ENCODE measurements at places on chromosomes 6 and 20.

- no peak for DNase-seq
These were observed 178.3 kb downstream of the TMEM242 start for GRCh38 chr6:157144859-157145568.

- no peak for DNase-seq
These were observed 128.5 kb downstream of the VEGFA start for GRCh38 chr6:43898358-43899131.

GRCh38 chr6:87789198-87789899 is 87.3 kb upstream of the AKIRIN2 start:
- no peak for DNase-seq

DNA sequence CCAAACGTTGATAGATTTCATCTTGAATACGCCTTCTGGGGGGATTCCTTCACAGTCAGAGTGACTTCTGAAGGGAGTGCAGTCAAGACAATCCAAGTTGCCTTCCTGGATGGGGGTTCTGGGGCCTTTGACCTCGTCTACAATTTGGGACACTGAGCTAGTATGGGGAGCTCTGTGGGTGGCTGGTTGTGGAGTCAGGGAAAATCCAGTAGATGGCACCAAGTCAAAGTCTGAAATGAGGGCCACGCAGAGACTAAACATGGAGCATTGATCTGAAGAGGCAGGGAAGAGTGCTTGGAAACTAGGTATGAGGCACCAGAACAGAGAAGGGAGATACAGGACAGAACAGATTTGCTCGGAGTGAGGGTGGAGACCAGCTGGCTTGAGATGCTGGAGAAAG is 43.6 kb upstream of the CCN6 start:
- DNase-seq = no peak

DNA sequence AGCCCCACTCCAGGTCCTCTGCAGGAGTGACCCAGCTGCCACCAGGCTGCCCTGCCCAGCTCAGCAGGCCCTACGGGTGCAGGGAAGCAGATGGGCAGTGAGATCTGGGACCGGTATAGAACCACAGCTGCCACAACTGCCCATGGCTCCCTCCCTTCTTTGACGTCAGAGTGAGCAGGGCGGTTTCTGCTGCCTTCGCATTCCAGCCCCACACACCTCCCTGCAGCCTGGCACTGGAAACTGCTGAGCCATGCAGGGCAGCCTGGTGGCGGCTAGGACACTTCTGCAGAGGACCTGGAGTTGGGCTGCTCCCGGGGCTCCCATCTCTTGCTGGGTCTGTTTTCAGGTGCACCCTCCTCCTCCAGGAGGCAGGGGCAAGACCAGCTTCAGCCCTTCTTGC is 101.6 kb upstream of the CD93 start:
- no peak for DNase-seq

GRCh38 chr6:53701333-53702218 is 36.0 kb upstream of the KLHL31 start:
- no peak for DNase-seq

- DNase-seq = no peak
These were observed 306.9 kb upstream of the SGK1 start for GRCh38 chr6:134624781-134625180.

GRCh38 chr20:40683221-40683893 is 5.7 kb downstream of the MAFB start:
- no peak for DNase-seq

GRCh38 chr6:150142097-150142669 is 661 bp upstream of the PPP1R14C start:
- no peak for DNase-seq

GRCh38 chr6:18467741-18468502 is 80.8 kb downstream of the RNF144B start:
- no peak for DNase-seq

- DNase-seq = no peak
These were observed 46.8 kb downstream of the MAP7 start for GRCh38 chr6:136503303-136504029.

- DNase-seq = peak; percentile 36
These were observed 29.2 kb upstream of the EXOC2 start for GRCh38 chr6:722077-722524.

DNA sequence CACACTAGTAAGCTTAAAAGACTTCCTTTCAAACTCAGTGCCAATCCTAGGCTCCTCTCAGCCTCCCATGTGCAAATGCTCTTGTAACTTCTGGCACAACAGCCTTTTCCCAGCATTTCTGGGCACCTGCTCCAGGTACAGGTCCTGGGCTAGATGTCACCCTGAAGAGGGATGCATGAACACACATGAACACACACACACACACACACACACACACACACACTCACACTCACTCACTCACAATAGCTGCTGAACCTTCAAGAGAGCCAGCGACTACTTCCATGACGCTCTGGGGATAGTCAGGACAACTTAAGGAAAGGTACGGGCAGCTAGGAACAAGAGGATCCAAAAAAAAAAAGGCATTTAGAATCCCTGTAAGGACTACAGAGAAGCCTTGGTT is 122.8 kb downstream of the INSM1 start:
- DNase-seq = no peak

DNA sequence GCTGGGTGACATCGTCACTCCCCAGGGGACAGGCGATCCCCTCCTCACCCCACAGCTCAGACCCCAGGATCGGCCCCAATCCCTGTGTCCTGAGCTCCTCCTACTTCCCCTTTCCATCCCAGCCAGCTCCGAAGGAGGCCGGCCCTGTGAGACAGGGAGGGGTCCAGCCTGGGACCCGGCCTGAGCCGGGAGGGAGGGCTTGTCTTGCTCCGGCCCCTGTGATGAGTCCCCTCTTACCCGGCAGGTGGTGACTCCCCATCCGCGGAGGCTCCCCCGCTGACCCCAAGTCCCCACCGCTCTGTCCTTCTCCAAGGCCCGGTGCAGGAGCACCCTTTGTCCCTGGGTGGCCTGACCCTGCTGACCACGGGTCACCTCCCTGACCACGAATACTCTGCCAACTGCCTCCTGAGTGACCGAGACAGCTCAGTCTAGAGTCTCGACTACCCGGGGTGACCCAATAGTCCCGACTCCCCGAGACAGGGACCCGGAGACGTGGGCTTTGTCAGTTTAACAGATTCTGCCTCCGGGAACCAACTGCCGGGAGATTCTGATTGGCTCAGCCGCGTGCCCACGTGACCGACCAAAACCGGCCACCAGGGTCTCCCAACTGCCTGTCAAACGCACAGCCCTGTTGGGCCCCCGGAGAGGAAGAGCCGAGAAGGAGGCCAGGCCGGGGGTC is 187.4 kb upstream of the PROKR2 start:
- DNase-seq = no peak

GRCh38 chr20:38095017-38095686 is 61.6 kb downstream of the RPRD1B start:
- no peak for DNase-seq

DNA sequence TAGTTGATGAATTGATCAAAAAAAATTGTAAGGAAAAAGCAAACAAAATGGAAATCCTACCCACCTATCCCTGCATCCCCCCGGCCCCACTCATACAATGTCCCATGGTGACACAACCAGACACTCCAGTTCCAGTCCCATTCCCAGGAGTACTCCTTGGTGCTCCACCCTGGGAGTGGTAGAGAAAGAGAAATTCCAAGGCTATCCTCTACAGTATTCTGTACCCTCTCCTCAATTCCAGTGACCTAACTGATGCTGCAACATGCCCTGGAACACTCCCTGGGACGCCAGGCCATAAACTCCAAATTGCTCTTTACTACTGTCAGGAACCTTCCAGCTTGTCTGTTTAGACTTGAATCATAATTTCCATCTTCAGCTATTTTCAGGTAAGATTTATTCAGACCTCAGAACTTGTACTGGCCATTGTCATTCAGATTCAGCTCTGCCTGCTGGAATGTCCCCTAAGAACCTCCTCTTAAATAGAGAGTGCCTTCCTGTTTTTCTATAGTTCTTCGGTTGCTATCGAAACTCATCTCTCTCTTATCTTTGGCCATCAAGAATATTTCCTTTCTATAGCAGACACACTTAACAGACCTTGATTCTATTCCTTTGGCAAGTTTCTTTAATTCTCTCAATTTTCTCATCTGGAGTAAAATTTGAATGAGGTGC is 8.7 kb downstream of the GPX6 start:
- DNase-seq = no peak

- DNase-seq = no peak
These were observed 15.3 kb downstream of the IPCEF1 start for GRCh38 chr6:154341336-154341735.

DNA sequence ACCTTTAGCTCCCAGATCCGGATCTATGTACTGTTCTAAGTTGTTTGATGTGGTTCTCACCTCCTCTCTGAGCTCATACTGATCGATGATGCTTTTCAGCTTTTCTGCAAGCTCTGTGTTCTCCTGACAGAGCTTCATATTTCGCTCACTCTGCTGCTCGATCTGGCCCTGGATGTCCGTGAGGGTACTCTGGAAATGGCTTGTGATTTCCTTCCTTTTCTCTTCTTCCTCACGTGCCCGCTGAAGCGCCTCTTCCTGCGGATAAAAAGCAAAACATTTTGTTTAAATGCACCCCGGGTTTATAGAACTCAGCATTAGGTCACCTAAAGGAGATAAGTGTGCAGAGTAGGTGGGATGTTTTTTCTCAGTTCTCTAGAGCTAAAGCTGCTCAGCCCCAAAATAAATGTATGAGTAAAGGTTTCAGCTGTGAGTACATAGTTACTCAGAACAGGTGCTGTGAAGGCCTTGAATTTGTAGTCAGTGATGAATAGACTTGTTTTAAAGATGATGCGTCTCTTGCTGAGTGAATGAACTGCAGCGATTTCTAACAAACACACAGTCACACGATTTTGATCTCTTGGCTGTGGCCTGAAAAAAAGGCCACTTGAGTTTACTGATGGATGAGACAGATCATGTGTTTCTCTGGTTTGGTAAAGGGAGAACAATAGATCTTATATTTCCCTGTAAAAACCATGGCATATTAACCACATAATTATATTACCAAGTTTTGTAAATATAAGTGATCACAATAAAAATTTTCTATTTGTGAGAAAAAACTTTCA is 29.1 kb downstream of the TXLNB start:
- DNase-seq = no peak

DNA sequence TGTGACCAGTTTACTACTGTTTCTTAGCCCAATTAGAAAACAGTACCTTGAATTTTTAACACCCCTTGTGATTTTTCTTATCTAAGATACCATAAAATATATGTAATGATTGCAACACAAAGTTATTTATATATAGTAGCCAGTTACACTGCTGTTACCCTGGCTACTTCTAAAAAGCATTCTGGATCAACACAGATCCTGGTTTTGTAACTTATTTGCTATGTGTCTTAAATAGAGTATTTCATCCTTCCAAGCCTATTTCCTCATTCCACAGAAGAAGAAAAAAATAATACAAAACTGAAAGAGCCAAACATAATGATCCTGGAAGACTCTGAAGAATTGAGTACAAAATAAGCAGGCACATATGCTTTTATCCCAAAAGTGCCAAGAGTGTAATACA is 19.0 kb upstream of the GSTA4 start:
- no peak for DNase-seq

DNA sequence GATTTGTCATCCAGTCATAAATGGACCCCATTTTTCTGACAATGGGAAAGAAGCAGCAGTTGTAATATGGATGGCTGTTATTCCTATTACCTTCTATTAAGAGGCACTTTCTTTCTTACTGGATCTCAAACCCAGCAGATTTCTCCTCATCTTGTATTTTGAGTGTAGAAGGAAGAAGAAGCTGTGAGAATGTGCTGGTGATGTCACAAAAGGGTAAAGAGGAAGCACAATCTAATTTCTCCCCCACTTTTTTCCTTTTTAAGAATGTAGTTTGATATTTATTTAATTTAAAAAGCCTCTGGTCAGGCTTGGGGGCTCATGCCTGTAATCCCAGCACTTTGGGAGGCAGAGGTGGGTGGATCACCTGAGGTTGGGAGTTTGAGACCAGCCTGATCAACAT is 100.0 kb upstream of the JARID2 start:
- no peak for DNase-seq

- DNase-seq = no peak
These were observed 61.0 kb downstream of the TCP11 start for GRCh38 chr6:35080016-35080680.

- no peak for DNase-seq
These were observed 1.3 kb downstream of the CD24 start for GRCh38 chr6:106973018-106973835.

DNA sequence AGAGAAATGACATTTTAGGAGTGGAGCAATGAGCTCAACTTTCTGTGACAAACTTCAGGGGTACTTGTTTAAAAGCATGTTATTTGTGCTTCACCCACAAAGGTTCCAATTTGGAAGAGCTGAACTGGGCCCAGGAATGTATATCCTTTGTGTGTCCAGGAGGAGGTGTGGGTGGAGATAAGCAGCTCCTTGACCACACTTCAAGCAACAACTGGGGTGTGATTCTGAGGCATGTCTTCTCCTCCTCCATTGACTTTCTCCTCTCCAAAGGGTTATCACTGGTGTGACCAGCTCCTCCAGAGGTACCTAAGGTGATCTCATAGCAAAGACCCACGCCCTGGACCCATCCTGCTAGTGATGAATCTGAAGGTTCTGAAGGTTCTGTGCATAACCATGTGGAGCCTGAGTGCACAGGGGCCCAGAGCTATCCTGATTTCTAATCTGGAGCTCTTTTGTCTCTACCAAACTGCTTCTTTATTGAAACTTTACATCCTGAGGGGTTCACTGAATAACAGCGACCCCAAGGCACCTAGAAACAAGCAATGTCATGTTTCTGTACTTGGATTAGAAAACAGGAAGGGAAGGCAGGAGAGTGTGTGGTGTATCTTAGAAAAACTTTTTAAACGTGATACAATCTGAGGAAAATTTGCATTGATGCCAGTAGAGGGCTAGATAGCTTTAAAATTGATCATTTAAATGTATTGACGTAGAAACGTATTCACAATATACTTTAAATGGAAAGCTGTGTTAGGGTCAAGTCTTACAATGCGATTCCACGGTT is 60.9 kb upstream of the CD93 start:
- no peak for DNase-seq

DNA sequence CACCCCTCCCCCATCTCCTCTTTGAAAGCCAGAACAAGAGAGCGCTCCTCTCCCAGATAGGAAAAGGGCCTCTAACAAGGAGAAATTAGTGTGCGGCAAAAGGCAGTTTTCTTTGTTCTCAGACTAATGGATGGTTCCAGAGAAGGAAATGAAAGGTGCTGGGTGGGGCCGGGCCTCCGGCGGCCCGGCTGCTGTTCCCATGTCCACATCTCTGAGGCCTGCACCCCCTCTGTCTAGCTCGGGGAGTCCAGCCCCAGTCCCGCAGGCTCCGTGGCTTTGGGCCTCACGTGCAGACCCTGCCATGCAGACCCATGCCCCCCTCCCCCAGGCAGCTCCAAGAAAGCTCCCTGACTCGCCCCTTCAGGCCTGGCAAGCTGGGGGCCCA is 35.8 kb upstream of the MRGBP start:
- DNase-seq = no peak

GRCh38 chr20:47206962-47207641 is 149.4 kb downstream of the ZMYND8 start:
- no peak for DNase-seq

DNA sequence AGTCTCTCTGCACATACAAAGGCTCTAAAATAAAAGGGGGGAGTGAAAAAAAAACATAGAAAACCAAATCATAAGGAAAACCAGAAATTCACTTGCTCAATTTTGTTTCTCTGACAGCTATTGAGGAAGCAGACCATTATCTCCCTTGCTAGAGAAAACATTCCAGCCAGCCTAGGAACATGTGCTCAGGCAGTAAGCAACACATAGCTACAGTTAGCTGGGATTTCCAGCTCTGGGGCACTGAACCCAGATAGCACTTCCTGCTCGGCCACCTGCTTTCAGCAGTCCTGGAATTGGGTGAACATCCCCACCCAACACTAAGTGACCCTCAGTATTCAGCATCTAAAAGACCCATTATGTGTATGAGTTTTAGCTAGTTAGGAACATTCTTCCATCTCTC is 61.3 kb downstream of the TNFRSF21 start:
- DNase-seq = no peak
